GM23338 (cell line): ENCODE measurements at places on chromosomes 2 and 18.

DNA sequence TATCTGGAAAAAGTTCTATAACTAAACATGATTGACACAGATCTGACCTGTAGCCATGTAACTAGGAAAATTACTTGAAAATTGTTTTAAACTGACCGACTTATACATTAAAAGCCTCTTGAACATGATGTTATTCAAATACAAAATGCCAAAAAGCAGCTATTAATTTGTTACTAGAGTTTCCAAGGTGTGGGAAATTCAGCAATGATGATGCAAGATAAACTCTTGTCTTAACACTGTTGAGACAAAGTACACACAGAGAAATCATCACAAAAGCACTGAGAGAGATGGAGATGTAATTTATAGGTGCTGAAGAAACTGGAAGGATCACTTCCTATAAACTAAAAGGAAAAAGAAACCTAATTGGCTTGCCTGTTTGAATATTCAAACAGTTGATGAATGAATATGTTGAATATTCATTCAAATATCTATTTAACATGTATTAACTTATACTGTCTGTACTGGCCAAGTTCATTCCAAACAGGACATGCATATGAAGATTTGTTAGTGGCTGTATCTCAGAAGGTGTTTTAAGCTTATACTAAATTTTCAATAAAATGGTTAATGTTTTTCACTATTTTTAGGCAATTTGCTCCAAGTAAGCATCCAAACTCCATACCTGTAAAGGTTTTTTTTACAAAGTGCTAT, 34.6 kb upstream of the WDR75 start:
- no peak for DNase-seq

GRCh38 chr2:157758586-157758985, 117.5 kb downstream of the ACVR1 start:
- DNase-seq = no peak

- peak; percentile 90 for DNase-seq
Observed at GRCh38 chr2:205675861-205676516, 6.3 kb upstream of the NRP2 start.

DNA sequence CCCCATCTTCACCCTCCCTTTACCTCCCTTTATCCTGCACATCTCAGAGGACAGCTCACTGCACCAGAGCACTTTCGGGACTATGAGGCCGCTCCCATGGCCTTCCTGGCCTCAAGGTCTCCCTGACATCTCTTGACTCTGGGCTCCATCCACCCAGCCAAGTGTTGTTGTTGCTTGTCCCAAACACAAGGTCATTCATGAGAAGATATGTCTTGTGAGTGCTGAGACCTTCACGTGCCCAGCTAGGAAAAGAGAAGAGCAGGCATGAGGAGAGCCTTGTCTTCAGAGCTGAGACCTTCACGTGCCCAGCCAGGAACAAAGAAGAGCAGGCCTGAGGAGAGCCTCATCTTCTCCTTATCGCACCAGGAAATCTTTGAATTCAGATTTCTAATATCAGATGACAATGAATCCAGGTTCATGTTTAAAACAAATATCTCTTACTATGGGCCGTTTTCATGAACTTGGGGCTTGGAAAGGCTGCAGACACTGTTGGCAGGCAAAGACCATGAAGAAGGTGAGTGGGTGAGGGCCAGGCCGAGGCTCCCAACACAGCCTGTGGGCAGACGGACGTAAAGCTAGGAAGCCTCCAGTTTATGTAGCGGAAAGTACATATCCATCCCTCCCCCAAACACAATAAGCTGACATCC, 256.1 kb downstream of the NDUFA10 start:
- no peak for DNase-seq

GRCh38 chr18:21669736-21670285, 34.8 kb downstream of the ABHD3 start:
- DNase-seq = no peak

DNA sequence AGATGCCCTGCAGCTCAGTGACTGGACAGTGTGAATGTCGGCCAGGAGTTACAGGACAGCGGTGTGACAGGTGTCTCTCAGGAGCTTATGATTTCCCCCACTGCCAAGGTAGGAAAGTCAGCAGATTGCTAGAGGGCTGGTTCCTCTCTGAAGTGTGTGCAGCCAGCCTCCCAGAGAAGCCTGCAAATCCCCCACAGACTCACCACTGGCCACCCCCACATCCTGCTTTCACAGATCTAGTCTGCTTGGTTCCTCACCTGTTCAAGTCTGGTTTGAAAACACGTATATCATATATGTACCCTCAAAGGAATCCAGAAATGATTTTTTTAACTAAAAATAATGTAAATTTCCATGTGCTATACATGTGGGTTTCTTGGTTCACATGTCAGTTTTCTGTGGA, 121.1 kb downstream of the LAMA3 start:
- DNase-seq = no peak

DNA sequence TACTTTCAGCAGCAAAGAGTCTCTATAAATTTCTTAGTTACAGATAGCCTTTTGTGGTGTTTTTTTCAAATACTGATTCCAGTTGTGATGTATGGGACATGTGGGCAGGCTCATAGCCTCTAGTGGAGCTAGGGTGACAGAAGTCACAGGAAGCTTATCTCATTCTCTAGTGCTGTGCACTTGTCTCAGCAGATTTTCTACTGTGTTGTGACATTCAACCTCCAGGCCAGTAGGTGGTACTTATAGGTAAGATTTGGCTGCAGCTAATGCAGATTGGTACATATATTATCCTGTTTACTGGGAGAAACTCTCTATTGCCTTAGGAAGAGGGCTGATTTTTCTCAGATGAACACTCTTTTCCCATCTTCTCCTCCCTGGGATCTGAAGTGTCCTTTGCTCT, 176.2 kb downstream of the CALCRL start:
- peak; percentile 11 for DNase-seq

DNA sequence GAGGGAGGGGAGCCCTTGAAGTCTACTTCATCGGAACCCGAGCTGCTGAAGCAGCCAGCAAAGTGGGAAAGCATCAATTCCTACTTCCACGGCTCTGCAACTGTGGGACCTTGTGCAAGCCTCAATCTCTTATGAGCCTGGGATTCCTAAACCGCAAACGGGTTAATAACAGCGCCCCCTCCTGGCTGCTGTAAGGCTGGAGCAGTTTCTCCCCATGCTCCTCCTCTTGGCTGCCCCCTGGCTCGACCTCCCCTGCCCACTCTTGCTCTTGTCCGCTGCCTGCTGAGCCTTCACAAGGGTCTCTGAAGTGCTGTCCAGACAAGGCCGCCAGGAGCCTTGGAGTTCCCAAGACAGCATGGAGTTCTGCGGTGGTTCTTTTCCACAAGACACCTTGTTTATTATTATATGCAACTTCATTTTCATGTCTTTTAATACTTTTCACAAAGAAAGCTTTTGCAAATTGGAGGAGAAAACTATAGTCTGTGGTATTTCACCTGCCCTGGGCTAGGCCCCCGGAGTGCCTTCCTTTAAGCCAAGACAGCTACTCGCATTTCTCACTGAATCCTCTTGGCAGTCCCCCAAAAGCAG, 157.2 kb downstream of the DDX1 start:
- peak; percentile 92 for DNase-seq

GRCh38 chr18:30765247-30765646, 277.3 kb downstream of the DSC3 start:
- no peak for DNase-seq

GRCh38 chr2:54964271-54964670, 86.0 kb downstream of the RTN4 start:
- DNase-seq = no peak

DNA sequence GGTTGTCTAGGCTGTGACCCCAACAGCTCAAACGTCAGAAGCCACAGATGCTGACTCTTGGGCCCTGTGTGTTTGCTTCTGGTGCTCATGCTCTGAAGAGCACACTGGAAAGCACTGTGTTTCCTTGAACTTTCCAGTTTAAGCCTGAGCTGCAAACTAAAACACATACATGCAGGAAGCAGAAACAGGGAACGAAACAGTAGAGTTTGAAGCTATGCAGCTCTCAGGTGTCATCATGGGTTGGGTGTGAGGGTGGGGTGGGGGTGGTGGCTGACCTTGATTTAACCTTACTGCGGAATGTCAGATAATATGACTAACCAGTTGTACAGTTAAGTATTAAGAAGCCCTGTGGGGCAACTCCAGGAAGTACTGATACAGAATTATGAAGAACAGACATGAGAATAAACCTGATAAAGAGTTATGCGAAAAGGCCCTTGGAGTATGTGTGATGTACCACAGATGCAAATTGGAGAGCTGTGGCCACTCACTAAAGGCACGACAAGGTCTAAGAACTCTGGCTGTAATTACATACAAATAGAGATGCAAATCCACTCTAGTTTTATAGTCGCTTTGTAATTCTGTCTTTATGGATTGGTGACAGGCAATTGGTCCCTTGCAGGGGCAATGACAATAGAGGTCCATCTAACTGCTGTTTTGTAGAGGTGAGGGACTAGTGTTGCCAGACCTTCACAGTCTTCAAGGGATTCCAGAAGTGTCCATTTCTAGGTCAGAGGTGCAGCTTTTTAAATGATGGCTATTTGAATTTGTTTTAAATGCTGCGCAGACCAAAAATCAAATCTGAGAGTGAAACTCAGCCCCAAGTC, 273.1 kb downstream of the NAPG start:
- peak; percentile 18 for DNase-seq

DNA sequence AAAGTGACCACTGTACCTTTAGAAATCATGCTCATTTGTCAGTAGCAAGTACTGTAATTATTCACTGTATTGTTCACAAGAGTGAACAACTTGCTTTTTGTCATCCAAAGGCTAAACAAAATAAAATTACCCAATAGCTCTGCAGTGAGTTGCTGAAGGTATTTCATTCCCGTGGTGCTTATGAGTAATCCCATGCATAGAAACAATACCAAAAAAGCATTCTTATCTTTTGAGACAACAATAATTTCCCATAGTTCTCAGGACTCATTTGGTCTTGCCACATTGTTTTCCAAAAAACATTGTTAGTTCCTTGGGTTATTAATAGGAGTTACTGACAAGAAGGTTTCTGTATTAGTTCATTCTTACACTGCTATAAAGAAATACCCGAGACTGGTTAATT, 503.2 kb upstream of the FAM98A start:
- DNase-seq = no peak

- DNase-seq = no peak
Observed at GRCh38 chr18:22485808-22486244, 68.1 kb upstream of the CTAGE1 start.

- no peak for DNase-seq
Observed at GRCh38 chr2:187576906-187577305, 22.7 kb upstream of the TFPI start.

- no peak for DNase-seq
Observed at GRCh38 chr2:143584936-143585335, 455.7 kb downstream of the ARHGAP15 start.

DNA sequence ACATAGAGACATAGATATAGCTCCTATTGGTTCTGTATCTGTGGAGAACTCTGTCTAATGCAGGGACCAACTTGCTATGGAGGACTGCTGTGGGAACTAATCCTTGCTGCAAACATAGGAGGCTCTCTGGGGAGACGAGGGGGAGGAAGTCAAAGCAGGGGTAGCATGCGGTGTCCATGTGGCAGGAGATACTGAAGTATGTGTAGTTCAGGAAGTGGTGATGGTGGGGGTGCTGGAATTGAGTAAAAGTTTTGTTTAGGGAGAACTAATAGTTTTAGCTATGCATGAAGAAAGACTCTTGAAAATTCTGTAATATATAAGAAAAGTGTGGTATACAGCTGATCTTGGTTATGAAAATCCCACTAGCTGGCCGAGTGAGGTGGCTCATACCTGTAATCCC, 62.0 kb downstream of the ANKRD44 start:
- DNase-seq = no peak

DNA sequence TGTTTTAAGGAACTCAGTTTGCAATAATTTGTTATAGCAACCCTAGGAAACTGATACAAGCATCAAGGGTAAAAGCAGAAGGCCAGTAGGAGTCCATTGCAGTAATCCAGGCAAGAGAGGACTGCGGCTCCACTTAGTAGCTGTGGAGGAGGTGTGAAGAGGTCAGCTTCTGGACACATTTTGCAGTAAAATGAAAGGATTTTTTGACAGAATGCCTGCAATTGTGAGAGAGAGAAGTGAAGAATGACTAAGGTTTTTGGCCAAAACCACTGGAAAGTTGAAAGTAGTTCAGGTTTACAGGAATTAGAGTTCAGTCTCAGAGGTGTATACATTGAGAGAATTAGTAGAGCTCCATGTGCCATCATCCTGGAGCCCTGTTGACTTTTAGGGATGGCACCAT, 129.5 kb downstream of the RHBDD1 start:
- no peak for DNase-seq

GRCh38 chr2:15107137-15107536, 454.0 kb downstream of the NBAS start:
- DNase-seq = no peak

- no peak for DNase-seq
Observed at GRCh38 chr2:162607915-162608314, 230.7 kb downstream of the KCNH7 start.

- peak; percentile 47 for DNase-seq
Observed at GRCh38 chr18:63683152-63683551, 19.6 kb upstream of the SERPINB11 start.

DNA sequence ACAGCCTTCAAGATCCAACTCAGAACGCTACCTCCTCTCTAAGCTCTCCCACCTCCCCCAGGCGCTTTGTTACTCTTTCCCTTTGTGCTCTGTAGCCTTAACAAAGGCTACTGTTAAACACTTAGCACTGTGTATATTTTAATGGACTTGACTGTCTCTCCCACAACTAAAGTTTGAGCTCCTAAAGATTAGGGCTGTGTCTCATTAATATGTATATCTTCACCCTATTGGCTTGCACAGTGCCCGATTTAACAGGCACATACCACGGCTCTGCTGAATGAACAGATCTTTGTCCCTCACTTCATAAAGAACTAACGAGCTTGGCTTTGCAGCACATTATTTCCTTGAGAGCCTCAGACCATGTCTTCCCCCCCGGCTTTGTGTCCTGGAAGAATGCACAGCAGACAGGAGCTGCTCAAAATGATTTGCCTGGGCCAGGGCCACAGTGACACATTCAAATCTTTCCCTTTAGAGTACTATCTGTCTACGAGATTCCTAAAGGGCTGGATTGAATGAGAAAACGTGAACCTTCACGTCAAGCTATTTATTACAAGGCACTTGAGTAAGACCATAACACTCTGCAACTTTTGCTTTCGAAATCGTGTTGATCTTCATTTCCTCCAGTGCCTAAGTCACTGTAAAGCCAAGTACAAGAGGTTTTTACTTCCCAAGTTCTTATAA, 22.1 kb downstream of the ABHD3 start:
- DNase-seq = peak; percentile 24

GRCh38 chr18:10266334-10266590, 188.2 kb upstream of the APCDD1 start:
- no peak for DNase-seq

DNA sequence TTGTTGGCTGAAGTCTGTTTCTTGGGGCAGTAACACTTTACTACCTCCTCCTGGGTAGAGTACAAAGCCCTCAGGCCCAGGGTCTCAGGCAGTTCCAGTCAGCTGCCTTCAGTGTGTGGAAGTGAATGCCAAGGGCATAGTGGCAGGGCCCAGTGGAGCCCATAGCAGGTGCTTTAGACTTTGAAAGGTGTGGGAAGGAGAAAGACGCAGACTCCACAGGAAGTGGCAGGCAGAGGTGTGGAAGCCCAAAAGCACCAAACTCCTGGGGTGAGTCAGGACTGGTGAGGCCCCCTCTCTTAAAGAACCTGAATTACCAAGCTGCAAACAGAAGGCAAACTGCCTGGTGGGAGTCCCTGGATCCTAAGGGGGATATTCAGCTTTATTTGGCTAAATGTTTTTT, 45.3 kb downstream of the ADAM23 start:
- no peak for DNase-seq

GRCh38 chr2:1550076-1550475, 136.8 kb downstream of the TPO start:
- no peak for DNase-seq
